Activated T-cell treated with anti-CD3 and anti-CD28 coated beads, Interleukin-2, amount 50 U/mL, for 72 hours (primary cell): ENCODE measurements at places on chromosomes 6 and 20.

GRCh38 chr20:20205141-20205861 is 153.0 kb downstream of the CFAP61 start:
- H3K4me1 ChIP-seq = no peaks in the 10 kb centered on the region
- no peak for DNase-seq
- H3K36me3 ChIP-seq = no peaks in the 10 kb centered on the region
- no peak overlapping the region for H3K4me3 ChIP-seq

GRCh38 chr20:56200456-56200855 is 48.1 kb upstream of the MC3R start:
- H3K4me3 ChIP-seq = no peak overlapping the region
- H3K36me3 ChIP-seq = peaks cover 16% of the 10 kb centered on the region
- no peaks in the 10 kb centered on the region for H3K27me3 ChIP-seq
- H3K4me1 ChIP-seq = no peaks in the 10 kb centered on the region

DNA sequence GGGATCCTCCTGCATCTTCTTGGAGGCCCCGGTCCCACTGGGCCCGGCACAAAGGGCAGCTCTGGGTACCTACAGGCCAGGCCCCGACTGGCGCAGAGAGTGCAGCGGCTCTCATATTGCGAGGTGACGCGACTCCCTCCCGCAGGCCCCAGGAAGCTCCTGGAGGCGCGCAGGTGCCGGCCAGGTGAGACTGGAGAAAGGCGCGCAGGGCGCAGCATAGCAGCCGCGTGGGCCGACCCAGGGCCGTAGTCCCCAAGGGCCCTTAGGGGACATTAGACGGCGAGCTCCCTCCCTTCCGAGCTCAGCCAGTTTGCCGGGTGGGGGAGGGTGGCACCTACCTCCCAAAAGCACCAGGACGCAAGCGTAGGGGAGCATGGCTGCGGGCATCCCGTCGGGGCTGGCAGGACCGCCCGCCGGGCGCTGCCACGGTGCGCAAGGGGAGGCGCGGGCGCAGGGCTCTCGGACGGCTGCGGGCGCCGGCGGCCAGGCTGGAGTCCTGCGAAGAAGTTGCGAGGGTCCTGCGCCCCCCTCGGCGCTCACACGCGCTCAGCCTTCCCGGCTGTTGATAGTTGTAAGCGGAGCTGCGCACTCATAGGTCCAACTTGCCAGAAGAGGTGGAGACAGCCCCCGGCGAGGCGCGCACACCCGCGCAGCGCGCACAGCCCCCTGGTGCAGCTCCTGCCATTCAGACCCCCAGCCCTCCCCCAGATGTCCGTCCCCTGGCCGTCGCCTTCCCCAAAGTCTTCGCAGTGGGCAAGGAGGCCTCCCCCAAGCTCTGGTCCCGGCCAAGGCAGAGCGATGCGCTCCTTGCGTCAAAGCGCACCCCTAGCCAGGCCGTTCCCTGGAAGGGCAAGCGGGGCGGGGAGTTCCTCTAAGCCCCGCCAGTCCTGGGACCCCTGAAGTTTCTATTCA is 622 bp downstream of the APCDD1L start:
- H3K4me3 ChIP-seq = no peak overlapping the region
- no peak overlapping the region for H3K27ac ChIP-seq
- no peaks in the 10 kb centered on the region for H3K36me3 ChIP-seq
- H3K27me3 ChIP-seq = peaks cover 39% of the 10 kb centered on the region
- no peak for DNase-seq

DNA sequence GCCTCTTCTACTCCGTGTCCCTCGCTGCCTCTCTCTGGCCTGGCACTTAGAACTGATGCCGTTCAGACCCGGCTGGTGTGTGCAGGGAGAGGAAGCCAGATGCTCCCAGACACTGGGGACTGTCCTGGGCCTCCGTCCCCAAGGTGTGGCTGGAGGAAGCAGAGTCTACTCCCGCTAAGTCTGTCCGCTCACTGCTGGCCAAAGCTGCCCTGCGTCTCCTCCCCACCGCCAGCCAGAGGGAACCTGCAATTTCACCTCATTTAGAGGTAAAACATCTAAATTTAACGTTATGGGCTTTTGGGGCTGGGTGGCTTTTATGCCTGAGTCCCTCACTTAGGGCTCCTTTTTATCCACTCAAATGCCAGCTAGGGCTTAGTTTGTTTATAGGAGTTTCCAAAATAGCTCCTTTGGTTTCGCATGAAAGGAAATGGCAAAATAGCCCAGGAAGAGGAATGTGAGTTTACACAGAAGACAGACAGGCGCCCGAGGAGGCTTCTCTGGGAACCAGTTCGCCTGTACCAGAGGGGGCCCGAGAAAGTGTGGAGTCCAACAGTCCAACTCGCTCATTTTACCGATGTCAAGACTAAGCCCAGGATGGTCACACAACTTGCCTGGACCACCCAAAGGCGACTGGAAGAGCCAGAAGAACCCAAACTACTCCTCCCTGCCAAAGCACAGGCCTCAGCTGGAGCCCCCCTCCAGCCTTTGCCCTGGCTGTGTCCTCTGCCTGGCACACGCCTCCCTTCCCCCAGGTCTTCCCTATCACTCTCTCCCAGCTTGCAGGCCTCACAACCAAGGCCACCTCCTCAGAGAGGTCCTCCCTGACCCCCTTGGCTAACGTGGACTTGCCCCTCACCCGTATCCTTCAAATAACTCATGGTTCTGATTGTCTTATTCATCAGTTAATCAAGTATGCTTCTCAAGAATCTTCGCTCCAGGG is 54.5 kb downstream of the RIPOR3 start:
- H3K4me3 ChIP-seq = no peak overlapping the region
- H3K4me1 ChIP-seq = no peaks in the 10 kb centered on the region
- DNase-seq = no peak
- no peak overlapping the region for H3K27ac ChIP-seq

GRCh38 chr6:143675946-143676345 is 1.8 kb upstream of the PHACTR2 start:
- H3K27ac ChIP-seq = no peak overlapping the region
- DNase-seq = no peak
- peaks cover 21% of the 10 kb centered on the region for H3K4me1 ChIP-seq
- H3K27me3 ChIP-seq = peaks cover 10% of the 10 kb centered on the region
- H3K36me3 ChIP-seq = no peaks in the 10 kb centered on the region

- H3K27ac ChIP-seq = no peak overlapping the region
- DNase-seq = no peak
- H3K4me1 ChIP-seq = no peaks in the 10 kb centered on the region
- H3K36me3 ChIP-seq = no peaks in the 10 kb centered on the region
Observed at GRCh38 chr20:7500231-7500663, 440.0 kb downstream of the HAO1 start.

DNA sequence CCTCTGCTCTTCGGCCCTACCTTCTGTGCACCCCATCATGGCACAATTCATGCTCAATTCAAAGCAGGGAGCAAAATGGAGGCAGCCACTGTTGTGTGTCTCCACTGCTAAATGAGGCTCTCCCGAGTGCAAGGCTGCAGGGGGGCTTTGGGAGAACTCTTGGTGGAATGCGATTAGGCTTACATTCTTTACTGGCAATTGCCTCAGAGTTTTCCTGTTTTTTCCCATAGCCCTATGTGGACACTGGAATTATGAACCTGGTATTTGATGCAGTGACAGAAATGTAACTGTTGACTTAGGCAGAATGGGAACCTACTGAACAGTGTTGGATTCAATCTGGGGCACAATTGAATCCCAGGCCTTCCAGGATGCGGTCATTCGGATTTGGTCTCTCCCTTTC is 187.9 kb upstream of the GMDS start:
- no peaks in the 10 kb centered on the region for H3K27me3 ChIP-seq
- H3K4me1 ChIP-seq = no peaks in the 10 kb centered on the region
- H3K4me3 ChIP-seq = no peak overlapping the region
- H3K36me3 ChIP-seq = no peaks in the 10 kb centered on the region
- no peak overlapping the region for H3K27ac ChIP-seq

GRCh38 chr20:53183181-53183580 is 211.0 kb downstream of the TSHZ2 start:
- no peaks in the 10 kb centered on the region for H3K36me3 ChIP-seq
- H3K4me3 ChIP-seq = no peak overlapping the region
- H3K27me3 ChIP-seq = peaks cover 24% of the 10 kb centered on the region
- peaks cover 7% of the 10 kb centered on the region for H3K4me1 ChIP-seq

DNA sequence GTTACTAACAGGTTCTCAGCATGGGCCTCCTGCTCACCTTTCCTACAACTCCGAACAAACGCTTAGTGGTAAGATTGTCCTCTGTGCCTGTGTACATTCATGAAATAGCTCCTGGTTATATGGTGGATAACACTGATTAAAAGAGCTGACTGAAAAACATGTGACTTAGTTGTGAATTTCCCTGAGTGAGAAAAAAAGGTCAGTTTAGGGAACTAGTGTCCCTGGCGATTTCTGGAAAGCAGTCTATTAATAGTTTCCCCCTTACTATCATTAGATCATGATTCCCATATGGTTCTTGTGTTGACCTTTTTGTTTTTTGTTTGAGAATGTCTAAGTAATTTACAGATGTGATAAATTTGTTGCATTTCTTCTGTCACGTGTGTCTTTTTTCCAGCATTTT is 15.6 kb downstream of the SNRPC start:
- peaks cover 9% of the 10 kb centered on the region for H3K36me3 ChIP-seq
- no peak overlapping the region for H3K27ac ChIP-seq
- no peak overlapping the region for H3K4me3 ChIP-seq
- DNase-seq = no peak
- peaks cover 17% of the 10 kb centered on the region for H3K4me1 ChIP-seq
- H3K27me3 ChIP-seq = no peaks in the 10 kb centered on the region

DNA sequence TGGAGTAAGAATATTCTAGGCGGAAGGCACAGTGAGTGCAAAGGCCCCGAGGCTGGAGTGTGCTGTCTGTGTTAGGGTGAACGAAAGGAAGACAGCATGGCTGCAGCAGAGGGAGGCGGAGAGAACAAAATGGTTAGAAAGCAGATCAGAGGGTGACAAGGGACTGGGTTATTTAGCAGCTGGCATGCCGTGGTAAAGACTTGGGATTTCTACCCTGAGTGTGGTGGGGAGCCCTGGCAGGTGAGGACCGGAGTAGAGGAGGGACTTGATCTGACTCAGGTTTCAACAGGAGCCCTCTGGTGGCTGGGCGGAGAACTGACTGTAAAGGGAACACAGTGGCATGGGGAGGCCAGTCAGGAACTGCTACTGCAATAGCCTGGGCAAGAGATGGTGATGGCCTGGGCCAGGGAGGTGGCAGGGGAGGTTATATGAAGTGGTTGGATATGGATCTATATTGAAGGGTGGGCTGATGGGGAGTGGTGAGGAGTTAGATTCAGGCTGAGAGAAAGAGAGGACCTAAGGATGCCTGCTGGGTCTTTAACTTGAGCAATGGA is 38.0 kb downstream of the PIM1 start:
- no peaks in the 10 kb centered on the region for H3K27me3 ChIP-seq
- peak overlapping the region; percentile 35 for H3K27ac ChIP-seq
- no peaks in the 10 kb centered on the region for H3K36me3 ChIP-seq
- DNase-seq = peak; percentile 91

- H3K27ac ChIP-seq = no peak overlapping the region
- no peak overlapping the region for H3K4me3 ChIP-seq
- H3K27me3 ChIP-seq = peaks cover 5% of the 10 kb centered on the region
- no peaks in the 10 kb centered on the region for H3K4me1 ChIP-seq
- no peak for DNase-seq
Observed at GRCh38 chr6:155586090-155586489, 130.5 kb upstream of the NOX3 start.

- H3K4me3 ChIP-seq = no peak overlapping the region
- no peak overlapping the region for H3K27ac ChIP-seq
Observed at GRCh38 chr20:33419140-33419974, 18.0 kb upstream of the CDK5RAP1 start.

DNA sequence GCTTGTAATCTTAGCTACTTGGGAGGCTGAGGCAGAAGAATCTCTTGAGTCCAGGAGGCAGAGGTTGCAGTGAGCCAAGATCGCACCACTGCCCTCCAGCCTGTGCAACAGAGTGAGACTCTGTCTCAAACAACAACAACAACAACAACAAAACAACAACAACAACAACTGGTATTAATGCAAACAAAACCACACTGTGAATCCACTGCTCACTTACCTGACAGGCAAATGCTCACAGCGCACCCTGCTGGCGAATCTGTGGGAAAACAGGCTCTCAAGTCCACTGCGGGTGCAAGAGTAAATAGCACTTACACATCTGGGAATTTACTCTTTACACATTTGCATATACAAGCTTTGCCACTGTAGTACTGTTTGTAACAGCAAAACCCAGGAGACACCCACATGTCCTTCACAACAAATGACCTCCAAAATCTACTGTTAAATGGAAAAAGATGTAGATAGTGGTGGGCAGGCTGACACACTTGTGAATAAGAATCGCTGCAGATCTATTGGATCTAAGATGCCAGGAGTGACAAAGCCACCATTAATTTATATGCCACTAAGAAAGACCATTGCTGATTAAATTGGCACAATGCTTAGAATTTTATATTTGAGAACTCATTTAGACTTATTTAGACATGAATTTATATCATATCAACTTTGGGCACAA is 29.3 kb downstream of the NSFL1C start:
- no peaks in the 10 kb centered on the region for H3K27me3 ChIP-seq
- peaks cover 22% of the 10 kb centered on the region for H3K4me1 ChIP-seq
- H3K4me3 ChIP-seq = no peak overlapping the region
- no peaks in the 10 kb centered on the region for H3K36me3 ChIP-seq
- no peak overlapping the region for H3K27ac ChIP-seq
- peak; percentile 74 for DNase-seq
